ENCODE measurements at places on chromosomes 5 and 9.

DNA sequence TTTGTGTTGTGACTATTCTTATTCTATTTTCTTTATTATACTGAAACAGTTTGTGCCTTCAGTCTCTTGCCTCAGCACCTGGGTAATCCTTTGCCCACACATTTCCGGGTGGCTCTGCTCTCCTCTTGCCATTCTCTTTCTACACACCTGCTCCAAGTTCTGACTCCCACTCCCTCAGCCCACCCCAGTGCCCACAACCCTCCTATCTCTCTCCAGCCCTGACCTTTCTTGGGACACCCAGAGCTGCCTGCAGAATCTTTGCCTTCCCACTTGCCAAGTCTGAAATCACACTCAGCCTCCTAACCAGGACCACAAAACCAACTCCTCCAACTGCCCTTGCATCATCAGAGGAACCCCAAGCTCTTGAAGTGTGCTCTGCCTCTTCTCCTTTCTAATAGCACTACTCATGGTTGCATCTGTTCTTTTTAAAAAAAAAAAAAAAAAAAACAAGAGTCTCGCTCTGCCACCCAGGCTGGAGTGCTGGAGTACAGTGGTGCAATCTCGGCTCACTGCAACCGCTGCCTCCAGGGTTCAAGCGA lies 4.1 kb downstream of the SWI5 start:
- DNase-seq, result no peak

- no peak for DNase-seq
Measured at GRCh38 chr9:132538071-132538470, 44.3 kb upstream of the BARHL1 start.

- DNase-seq, result no peak
Measured at GRCh38 chr9:132024589-132024988, 55.1 kb downstream of the MED27 start.

- DNase-seq, result no peak
Measured at GRCh38 chr5:179558932-179559283, 8.6 kb downstream of the RUFY1 start.

GRCh38 chr9:23556459-23556858 lies 269.6 kb downstream of the ELAVL2 start:
- DNase-seq, result no peak

- DNase-seq, result no peak
Measured at GRCh38 chr5:103486739-103487138, 75.8 kb downstream of the NUDT12 start.

DNA sequence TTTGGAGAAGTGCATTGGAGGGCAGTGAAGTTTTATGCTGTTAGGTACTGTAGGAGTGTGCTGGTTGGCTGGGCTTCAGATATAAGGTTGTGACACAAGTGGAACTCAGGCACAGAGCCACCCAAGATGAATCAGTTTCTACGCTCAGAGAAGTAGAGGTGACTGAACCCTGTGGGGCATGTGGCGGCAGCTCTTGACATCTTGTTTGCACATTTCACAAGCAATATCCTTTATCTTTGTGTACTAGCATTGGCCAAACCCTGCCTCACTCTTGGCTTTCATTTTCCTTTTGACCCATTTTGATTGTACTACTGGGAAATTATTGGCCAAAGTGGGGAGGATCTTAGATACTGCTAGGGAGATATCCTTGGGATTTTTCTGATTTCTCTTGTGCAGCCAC lies 110.0 kb downstream of the PSAT1 start:
- DNase-seq, result no peak

- DNase-seq, result no peak
Measured at GRCh38 chr9:136396219-136396515, 3.8 kb downstream of the SNAPC4 start.

All from stimulated activated CD8-positive, alpha-beta memory T cell treated with anti-CD3 and anti-CD28 coated beads, Interleukin-15, amount 100 ng/mL, for 24 hours (primary cell).